ENCODE measurements at places on chromosomes 3 and 15. TPM values are rescaled to one million over a fixed set of nuclear protein-coding genes. Genes with fewer than 3 reads are reported as not detected.

The SLC2A2 gene
- total RNA-seq = 0.08 TPM

GRCh38 chr3:182122779-182123178 is 411.1 kb downstream of the SOX2 start:
- no peaks in the 10 kb centered on the region for H3K27me3 ChIP-seq
- no peak overlapping the region for H3K27ac ChIP-seq
- no peak for DNase-seq
- no peaks in the 10 kb centered on the region for H3K4me1 ChIP-seq
- H3K36me3 ChIP-seq = no peaks in the 10 kb centered on the region

The GRAMD1C gene
- 10.2 TPM for total RNA-seq

The TM6SF1 gene
- total RNA-seq = 0.62 TPM

DNA sequence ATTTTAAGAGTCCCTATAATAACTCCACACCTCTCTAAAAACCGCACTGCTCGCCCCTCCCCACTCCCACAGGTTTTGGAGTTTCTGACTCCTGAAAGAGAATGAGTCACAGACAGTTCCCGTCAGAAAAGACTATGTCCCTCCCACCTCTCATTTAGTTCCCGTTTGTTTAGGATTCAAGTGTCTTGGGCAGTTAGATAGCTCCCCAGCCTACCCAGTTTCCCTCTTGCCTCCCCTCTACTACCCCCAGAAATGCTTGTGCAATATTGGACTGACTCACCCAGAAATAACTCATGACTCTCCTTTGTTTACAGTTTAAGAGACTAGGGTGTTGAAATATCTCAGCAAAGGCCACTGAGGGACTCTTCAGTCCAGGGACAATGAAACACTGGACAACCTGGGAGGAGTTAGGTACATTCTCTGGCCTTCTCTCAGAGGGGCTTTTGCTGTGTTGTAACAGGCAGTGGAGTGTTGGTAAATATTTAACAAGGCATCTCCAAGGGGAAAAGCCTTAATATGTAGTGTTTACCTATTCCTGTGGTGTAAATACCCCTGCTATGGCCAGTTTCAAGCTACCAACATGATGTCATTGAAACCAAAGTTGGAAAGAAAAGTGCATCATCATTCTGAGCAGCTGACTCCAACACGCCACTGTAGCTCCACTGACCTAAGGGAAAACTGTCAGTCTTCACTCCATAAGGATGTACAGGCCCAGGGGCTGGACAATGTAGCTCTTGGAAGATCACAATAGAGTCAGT is 96.1 kb upstream of the CHD2 start:
- H3K27me3 ChIP-seq = no peaks in the 10 kb centered on the region
- no peak overlapping the region for H3K4me3 ChIP-seq
- peak; percentile 79 for DNase-seq
- H3K36me3 ChIP-seq = no peaks in the 10 kb centered on the region

The GCSAM gene
- total RNA-seq = 0.17 TPM

The SPATA12 gene
- total RNA-seq = not detected

- no peaks in the 10 kb centered on the region for H3K27me3 ChIP-seq
- DNase-seq = no peak
- H3K27ac ChIP-seq = no peak overlapping the region
- no peak overlapping the region for H3K4me3 ChIP-seq
- H3K4me1 ChIP-seq = no peaks in the 10 kb centered on the region
- no peaks in the 10 kb centered on the region for H3K36me3 ChIP-seq
Observed at GRCh38 chr15:38040615-38041014, 106.2 kb downstream of the TMCO5A start.

The PDZRN3 gene
- total RNA-seq = 19.1 TPM

GRCh38 chr15:36332896-36333295 is 246.5 kb upstream of the CDIN1 start:
- no peak overlapping the region for H3K4me3 ChIP-seq
- no peak overlapping the region for H3K27ac ChIP-seq
- H3K4me1 ChIP-seq = no peaks in the 10 kb centered on the region
- H3K36me3 ChIP-seq = no peaks in the 10 kb centered on the region
- H3K27me3 ChIP-seq = no peaks in the 10 kb centered on the region

- no peak overlapping the region for H3K4me3 ChIP-seq
- H3K27me3 ChIP-seq = no peaks in the 10 kb centered on the region
- no peak for DNase-seq
- no peak overlapping the region for H3K27ac ChIP-seq
Observed at GRCh38 chr3:5095886-5096285, 26.2 kb upstream of the ARL8B start.

GRCh38 chr3:60801307-60801706 is 449.9 kb downstream of the FHIT start:
- H3K4me1 ChIP-seq = no peaks in the 10 kb centered on the region
- no peak for DNase-seq
- H3K4me3 ChIP-seq = no peak overlapping the region

- peak overlapping the region; percentile 81 for H3K4me3 ChIP-seq
- H3K27me3 ChIP-seq = no peaks in the 10 kb centered on the region
- H3K36me3 ChIP-seq = no peaks in the 10 kb centered on the region
- H3K4me1 ChIP-seq = no peaks in the 10 kb centered on the region
Observed at GRCh38 chr15:101723171-101723873, 951 bp downstream of the TARS3 start.

GRCh38 chr3:123193448-123194101 is 8.2 kb upstream of the SEC22A start:
- no peak overlapping the region for H3K27ac ChIP-seq
- no peak overlapping the region for H3K4me3 ChIP-seq
- H3K27me3 ChIP-seq = no peaks in the 10 kb centered on the region
- H3K4me1 ChIP-seq = no peaks in the 10 kb centered on the region
- no peaks in the 10 kb centered on the region for H3K36me3 ChIP-seq

DNA sequence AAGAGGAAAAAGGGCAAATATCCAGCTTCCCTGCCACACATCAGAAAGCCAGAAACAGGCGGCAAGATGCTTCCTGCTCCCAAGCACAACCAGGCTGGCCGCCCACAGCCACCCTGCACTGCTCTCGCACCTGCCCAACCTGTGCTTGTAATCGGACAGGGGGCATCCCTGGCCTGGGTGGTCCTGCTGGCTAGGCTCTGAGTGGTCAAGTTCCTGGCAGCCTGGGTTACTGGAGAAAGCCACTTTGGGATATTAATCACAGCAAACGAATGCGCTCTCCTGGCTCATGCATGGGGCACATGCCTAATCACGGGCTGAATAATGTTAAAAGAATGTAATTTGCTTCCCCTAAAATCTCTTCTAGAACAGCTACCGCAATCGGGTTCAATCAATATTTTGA is 442.4 kb downstream of the MCTP2 start:
- no peaks in the 10 kb centered on the region for H3K36me3 ChIP-seq
- no peak overlapping the region for H3K4me3 ChIP-seq
- H3K4me1 ChIP-seq = no peaks in the 10 kb centered on the region
- H3K27ac ChIP-seq = no peak overlapping the region
- DNase-seq = no peak

DNA sequence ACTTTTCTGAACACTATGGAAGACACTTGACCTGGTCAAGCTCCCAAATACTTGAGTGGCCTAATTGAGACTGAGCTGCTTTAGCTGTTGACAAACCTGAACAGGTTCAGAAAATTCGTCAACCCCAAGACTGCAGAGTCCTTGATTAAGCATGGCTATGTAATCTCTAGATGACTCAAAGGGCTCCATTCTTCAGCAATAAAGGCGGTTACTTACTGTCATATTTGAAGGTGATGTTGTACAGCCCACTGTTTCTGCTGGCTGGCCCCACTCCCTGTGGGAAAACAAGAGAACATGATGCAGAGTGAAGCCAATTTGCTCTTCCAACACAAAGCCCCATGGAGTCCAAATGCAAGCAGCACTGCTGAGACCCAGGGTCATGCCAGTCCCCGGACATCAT is 45.1 kb downstream of the IL17RD start:
- H3K4me3 ChIP-seq = no peak overlapping the region
- H3K36me3 ChIP-seq = no peaks in the 10 kb centered on the region
- no peak overlapping the region for H3K27ac ChIP-seq
- H3K4me1 ChIP-seq = no peaks in the 10 kb centered on the region
- H3K27me3 ChIP-seq = no peaks in the 10 kb centered on the region

DNA sequence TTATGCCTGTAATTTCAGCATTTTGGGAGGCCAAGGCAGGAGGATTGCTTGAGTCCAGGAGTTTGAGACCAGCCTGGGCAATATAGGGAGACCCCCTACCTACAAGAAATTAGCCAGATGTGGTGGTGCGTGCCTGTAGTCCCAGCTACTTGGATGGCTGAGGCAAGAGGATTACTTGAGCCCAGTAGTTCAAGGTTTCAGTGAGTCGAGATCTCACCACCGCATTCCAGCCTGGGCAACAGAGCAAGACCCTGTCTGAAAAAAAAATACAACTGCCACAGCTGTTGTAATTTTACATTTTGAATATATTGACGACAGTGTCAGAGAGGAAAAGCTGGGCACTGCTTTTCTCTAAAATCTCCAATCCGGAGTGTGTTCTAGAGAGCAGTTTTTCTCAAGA is 21.2 kb downstream of the TATDN2 start:
- H3K36me3 ChIP-seq = peaks cover 20% of the 10 kb centered on the region
- H3K27me3 ChIP-seq = no peaks in the 10 kb centered on the region
- DNase-seq = no peak
- no peak overlapping the region for H3K4me3 ChIP-seq
- H3K4me1 ChIP-seq = no peaks in the 10 kb centered on the region
- no peak overlapping the region for H3K27ac ChIP-seq

GRCh38 chr15:29674661-29675533 is 147.4 kb downstream of the TJP1 start:
- no peak overlapping the region for H3K27ac ChIP-seq
- H3K4me3 ChIP-seq = peak overlapping the region; percentile 44
- peaks cover 10% of the 10 kb centered on the region for H3K4me1 ChIP-seq
- H3K27me3 ChIP-seq = no peaks in the 10 kb centered on the region

The ARHGEF26 gene
- 6.6 TPM for total RNA-seq

The PRR20G gene
- total RNA-seq = not detected

- H3K36me3 ChIP-seq = no peaks in the 10 kb centered on the region
- H3K27me3 ChIP-seq = peaks cover 16% of the 10 kb centered on the region
- no peaks in the 10 kb centered on the region for H3K4me1 ChIP-seq
- no peak overlapping the region for H3K27ac ChIP-seq
Observed at GRCh38 chr15:88800738-88801137, 2.5 kb upstream of the ACAN start.

DNA sequence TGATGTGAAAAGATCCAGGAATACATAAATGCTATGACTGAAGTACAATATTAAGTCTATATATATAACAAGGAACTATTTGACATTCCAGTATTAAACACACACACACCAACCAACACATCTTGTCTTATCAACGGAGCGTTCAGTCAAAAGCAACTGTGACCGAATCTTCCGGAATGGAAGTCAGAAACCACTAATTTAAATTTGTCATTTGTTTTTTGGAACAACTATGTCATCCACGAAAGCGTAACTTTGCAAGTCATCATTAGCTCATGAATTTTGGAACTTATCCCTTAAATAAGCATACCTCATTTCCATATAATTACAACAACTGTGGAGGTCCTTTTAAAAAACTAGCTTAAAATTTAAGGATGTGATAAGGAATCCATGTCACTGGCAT is 5.0 kb downstream of the ZNF385D start:
- DNase-seq = no peak
- H3K4me3 ChIP-seq = no peak overlapping the region
- no peaks in the 10 kb centered on the region for H3K27me3 ChIP-seq

DNA sequence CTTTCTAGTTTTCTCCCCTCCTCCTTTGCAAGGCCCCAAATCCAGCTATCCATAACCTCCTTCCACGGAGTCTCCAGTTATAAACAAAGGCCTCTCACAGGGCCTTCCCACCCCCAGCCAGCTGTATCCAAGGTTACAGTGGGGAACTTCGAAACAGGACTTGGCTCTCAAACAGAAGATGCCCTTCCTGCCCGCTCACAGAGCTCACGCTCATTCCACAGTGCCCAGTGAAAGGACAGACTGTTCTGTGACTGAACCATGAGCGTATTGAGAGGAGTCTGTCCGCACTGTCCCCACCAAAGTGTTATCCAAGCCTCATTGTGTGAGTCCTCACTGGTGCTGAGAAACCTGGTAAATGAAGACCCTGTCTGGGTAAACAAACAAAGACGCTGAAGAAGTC is 35.4 kb downstream of the ARHGAP31 start:
- DNase-seq = no peak
- H3K27me3 ChIP-seq = no peaks in the 10 kb centered on the region
- H3K36me3 ChIP-seq = no peaks in the 10 kb centered on the region
- H3K27ac ChIP-seq = no peak overlapping the region
- H3K4me3 ChIP-seq = no peak overlapping the region

DNA sequence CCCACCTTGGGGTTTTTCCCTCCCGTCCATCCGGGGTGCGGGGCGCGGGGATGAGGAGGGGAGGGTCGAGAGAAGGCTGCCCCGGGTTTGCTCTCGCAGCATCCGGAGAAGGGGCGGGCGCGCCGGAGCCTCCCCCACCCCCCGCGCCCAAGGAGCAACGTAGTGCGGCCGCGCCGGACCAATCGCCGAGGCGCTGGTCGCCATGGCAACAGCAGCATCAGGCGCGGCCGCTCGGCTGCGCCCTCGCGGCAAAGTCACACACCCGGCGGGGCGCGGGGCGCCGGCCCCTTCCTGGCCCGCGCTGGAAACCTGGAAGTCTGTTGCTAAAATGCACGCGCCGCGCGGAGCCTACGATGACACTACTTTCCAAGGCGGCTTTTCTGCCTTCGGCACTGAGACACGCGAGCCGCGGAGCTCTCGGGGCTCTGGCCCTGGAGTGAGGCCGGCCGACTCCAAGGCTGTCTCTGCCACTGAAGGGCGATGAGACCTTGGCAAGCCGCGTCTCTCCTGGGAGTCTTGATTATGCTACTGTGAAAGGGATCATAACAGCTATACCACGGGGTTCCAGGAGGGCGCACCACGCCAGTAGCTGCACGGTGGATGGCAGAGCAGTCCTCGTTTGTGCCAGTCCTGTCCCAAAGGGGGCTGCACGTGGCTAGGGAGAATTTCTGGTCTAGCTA is at the start of gene IQSEC1:
IQSEC1 (minus strand) TSS at position 104 of the 680 bp plus-strand sequence. CDS start 415 bp downstream, outside the sequence.
- DNase-seq = peak; percentile 29
- peaks cover 19% of the 10 kb centered on the region for H3K27me3 ChIP-seq
- H3K27ac ChIP-seq = no peak within 1 kb of the TSS
- peak within 1 kb of the TSS; percentile 5 for H3K4me3 ChIP-seq

DNA sequence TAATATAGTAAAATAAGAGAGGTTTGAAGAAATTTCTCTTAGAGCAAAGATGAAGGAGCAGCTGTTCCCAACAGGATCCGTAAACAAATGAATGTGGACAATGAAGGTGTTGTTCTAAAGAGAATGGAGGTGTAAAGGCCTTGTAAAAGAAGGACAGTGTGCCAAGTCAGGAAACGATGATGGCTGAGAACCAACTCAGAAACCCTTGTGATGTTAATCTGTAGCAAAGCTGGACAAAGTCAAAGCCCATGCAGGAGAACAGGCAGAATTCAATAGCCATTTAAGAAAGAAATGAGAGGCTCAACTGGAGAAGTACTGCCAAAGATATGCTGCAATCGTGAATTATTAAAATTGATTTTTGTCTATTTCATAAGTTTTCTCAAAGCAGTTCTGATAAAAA is 192.2 kb downstream of the MBNL1 start:
- H3K27ac ChIP-seq = no peak overlapping the region
- DNase-seq = peak; percentile 37
- H3K27me3 ChIP-seq = no peaks in the 10 kb centered on the region

- no peaks in the 10 kb centered on the region for H3K27me3 ChIP-seq
- H3K27ac ChIP-seq = no peak overlapping the region
- H3K4me3 ChIP-seq = no peak overlapping the region
Observed at GRCh38 chr15:86034904-86035303, 44.8 kb upstream of the AGBL1 start.
